ENCODE measurements at places on chromosomes 16 and 17.

- DNase-seq, result no peak
Observed at GRCh38 chr17:56347639-56348038, 194.4 kb downstream of the ANKFN1 start.

- no peak for DNase-seq
Observed at GRCh38 chr17:609232-609810, 105.3 kb downstream of the VPS53 start.

DNA sequence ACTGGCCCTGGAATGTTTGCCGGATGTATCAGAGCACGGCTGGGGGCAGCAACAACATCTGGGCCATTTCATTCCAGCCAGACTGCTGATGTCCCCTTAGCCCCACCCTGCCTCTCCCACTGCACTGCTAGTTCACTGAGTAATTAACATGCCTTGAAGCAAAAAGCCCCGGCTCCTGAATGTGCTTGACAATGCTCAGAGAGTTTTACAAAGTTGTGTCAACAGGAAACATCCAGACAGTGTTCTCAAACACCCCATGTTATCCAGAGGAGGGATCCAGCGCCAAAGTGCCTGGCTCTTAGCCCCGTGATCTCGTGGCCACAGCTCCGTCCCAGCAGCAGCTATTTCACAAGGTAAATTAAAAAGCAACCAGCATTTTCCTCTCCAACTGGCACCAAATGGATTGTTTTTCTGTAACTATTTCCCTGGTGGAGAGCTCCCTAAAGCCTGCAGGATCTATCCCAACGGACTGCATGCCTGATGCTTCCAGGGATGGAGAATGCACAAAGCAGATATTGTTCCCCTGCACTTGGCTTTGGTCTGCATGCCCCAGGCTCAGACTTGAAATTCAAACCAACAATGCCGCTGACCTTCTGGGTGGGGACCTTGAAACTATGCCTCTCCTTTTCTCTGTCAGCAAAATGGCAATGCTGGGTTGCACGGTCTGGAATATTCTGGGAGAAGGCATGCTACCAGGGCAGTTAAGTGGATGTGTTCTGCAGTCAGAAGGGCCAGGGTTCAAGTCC is 115.6 kb upstream of the CDH5 start:
- DNase-seq, result no peak

DNA sequence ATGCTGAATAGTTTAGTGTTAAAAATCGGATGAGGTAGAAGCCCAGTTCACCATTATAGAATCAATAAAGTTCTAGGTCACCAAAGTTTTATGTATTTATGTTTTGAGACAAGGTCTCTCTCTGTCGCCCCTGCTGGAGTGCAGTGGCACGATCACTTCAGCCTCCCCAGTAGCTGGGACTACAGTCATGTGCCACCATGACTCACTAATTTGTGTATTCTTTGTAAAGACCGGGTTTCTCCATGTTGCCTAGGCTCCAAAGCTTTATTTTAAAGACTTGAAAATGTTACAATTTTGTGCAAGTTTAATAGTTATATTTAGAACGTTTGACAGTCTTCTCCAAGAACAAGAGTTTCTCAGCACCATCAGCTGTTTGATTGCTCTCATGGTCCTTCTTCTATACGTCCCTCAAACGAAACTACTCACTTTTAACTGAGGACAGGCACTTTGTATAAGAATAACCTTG is 32.1 kb downstream of the NDE1 start:
- no peak for DNase-seq

DNA sequence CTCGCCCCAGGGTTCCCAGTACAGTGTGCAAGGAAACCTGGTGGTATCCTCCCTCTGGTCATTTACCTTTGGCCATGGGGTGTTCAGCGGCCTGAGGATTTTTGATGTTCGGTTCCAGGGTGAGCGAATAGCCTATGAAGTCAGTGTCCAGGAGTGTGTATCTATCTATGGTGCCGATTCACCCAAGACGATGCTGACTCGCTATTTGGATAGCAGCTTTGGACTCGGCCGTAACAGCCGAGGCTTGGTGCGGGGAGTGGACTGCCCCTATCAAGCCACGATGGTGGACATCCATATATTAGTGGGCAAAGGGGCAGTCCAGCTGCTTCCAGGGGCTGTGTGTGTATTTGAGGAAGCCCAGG is 1.2 kb downstream of the AOC2 start:
- no peak for DNase-seq

DNA sequence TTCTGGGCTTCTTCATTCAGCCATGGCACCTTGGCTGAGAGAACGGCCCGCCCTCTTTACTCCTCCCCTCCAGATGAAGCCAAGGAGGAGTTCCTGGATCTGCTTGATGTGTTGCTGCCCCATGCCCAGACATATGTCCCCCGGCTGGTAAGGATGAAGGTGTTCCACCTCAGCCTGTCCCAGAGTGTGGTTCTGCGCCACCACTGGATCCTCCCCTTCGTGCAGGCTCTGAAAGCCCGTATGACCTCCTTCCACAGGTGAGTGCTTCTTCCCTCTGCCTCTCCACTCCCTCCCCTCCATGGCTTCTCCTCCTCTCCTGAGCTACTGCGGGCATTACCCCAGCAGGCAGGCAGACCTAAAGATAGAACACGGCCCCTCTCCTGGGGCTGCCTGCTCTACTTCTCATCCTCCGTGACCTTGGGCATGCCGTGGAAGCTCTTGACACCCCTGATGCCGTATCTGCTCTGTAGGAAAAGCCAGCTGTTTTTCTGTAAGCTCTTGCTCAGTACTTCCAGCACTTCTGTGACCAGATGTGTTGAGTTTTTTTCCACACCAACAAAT is 8.7 kb downstream of the USB1 start:
- DNase-seq, result no peak

- no peak for DNase-seq
Observed at GRCh38 chr17:19551165-19551564, 17.5 kb downstream of the SLC47A1 start.

GRCh38 chr16:52906281-52906680 is 146.4 kb downstream of the CHD9NB start:
- no peak for DNase-seq

DNA sequence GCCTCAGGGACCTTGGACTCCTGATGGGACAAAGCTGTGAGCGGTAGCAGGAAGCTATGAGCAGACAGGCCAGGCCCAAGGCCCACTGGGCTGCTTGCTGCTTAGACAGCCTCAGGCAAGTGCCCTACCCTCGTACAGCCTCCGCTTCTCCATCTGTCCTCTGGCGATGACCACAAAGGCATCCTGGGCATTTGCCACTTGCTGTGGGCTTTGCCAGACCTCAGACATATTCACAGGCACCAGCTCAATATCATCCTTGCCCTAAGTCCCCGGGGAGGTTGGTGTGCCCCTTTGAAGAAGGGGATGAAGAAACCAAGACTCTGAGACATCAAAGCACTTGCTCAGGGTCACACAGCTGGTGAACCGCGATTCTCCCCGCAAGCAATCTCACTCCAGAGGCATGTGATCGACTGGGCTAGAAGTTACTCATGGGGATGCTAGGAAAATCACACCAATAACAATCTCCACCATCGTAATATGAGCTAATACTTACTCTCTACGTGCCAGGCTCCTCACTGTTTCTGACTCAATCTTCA is 21.7 kb downstream of the PPL start:
- DNase-seq, result peak; percentile 87

GRCh38 chr17:57104461-57105175 is 19.6 kb downstream of the AKAP1 start:
- peak; percentile 48 for DNase-seq

GRCh38 chr16:61289141-61289540 is 747.1 kb downstream of the CDH8 start:
- DNase-seq, result no peak

DNA sequence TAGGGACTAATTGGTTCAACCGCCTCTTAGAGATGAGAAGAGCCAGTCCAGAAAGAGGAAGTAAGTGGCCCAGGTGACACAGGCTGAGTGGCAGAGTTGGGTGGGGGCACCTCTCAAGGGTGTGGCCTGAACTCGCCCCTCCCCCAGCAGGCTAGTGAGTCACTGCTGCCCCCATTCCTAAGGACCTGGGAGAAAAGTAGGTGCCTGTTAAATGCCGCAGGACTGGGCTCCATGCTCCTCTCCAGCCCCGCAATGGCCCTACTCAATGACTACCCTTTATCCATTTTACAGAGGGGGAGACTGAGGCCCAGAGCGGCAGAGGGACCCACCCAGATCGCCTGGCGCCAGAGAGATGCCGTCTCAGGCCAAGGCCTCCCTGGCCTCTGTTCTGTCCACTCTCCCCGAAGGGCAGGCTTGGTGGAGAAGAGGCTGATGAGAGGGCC is 8.1 kb downstream of the TMEM235 start:
- no peak for DNase-seq

- DNase-seq, result peak; percentile 58
Observed at GRCh38 chr16:72317446-72317845, 145.5 kb upstream of the PMFBP1 start.

- no peak for DNase-seq
Observed at GRCh38 chr17:59643159-59644140, 23.8 kb downstream of the CLTC start.

GRCh38 chr16:11586378-11586855 is 302 bp downstream of the LITAF start:
- no peak for DNase-seq

DNA sequence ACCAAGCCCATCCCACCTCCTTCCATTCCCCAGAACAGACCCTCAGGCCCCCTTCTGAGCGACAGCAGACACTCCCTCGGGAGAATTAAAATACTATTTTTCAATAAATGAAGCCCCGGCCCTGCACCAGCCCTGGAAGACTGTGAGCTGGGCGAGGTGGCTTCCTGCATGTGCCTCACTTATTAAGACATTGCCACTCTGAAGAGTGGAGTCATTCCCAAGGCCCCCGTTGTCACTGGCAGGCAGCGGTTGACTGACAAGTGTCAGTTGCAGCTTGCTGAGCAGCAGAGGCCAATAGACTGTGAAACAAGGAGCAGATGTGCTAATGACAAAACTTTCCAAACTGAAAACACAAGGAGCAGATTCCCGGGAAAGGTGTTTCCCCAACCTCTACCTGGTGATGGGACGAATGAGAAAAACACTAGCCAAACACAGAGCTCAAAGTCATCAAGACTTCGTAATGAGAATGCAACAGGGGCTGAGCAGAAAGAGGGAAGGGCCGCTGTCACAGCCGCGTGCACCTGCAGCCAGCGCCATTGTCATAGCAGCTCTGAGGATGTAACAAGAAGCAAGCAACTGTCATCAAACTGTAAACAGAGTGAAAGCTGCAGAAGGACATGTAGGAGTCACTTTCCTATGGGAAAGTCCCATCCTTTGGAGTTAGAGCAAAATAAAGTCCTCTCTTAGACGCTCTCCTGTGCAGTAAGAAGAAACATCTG is 232.1 kb downstream of the C16orf78 start:
- DNase-seq, result no peak
